Gastroesophageal sphincter (tissue), 4 donors: ENCODE measurements at places on chromosomes 2 and 18. TPM values are rescaled to one million over a fixed set of nuclear protein-coding genes. Genes with fewer than 3 reads are reported as not detected.

- ATAC-seq, result no peak
Measured at GRCh38 chr2:235314371-235314930, 179.4 kb upstream of the AGAP1 start.

GRCh38 chr18:59488899-59489298 is 129.8 kb upstream of the LMAN1 start:
- ATAC-seq, result no peak

DNA sequence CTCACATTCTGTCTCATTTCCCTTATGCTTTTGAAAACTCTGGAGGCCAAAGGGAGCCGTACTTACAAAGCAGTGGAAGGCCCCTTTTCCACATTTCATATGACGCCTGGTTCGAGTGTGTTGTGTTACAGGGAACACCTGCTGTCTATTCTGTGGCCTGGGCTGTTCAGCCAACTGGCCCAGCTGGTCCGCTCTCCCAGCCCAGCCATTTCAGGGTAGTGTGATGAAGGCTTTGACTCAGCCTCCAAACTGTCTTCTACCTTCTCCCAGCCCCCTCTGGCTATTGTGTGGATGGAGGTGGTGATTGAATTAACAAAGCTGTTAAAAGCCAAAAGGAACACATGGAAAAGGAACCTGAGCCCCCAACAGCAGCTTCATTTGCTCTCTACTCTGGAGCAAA is 233.8 kb downstream of the ICOS start:
- ATAC-seq, result no peak

- ATAC-seq, result no peak
Measured at GRCh38 chr2:66435549-66435875, 587 bp downstream of the MEIS1 start.

DNA sequence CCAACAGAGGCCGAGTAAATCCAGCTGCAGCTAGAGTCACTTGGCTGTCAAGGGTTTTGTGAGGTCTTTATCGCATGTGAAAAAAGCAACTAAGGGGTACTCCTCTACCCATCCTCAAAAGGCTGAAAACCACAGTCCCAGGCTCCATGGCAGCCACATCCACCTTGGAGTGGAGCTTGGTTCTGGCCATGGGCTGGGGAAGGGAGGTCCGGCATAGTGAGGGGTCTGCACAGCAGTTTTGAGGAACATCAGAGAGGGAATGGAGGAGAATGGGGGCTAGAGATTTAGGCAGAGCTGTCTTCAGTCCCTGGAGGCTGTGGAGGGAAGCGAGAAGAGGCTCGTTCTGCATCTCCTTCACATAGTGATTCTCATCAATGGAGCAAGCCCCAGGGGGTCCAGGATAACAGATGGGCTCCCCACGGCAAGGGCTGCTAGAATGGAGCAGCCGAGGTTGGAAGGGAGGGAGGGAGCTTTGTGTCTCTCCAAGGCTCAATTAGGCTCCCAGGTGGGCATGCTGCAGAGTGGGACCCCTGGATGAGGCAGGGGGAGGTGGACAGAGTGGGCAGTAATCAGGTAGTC is 21.0 kb downstream of the MROH2A start:
- ATAC-seq, result no peak

- ATAC-seq, result no peak
Measured at GRCh38 chr2:8414946-8415879, 266.6 kb upstream of the ID2 start.

GRCh38 chr2:176085861-176086771 is 2.4 kb upstream of the EVX2 start:
- ATAC-seq, result no peak

DNA sequence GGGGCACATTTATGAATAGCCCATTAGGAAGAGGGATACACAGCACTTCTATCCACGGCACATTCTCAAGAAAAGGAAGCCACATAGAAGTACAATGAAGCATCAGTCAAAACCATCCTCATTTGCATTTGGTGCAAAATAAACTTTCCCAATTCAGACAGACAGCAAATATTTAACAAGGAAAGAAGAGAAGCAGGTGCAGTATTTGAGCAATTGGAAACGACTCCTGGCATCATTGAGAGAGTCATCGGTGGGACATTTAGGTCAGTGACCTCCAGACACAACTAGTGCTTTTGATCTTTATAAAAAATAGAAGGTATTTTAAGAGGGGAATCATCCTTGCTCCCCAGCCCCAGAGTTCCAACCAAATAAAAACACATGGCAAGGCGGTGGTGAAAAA is 118.0 kb downstream of the MREG start:
- ATAC-seq, result no peak

- ATAC-seq, result no peak
Measured at GRCh38 chr2:172296267-172297046, 130.9 kb upstream of the ITGA6 start.

DNA sequence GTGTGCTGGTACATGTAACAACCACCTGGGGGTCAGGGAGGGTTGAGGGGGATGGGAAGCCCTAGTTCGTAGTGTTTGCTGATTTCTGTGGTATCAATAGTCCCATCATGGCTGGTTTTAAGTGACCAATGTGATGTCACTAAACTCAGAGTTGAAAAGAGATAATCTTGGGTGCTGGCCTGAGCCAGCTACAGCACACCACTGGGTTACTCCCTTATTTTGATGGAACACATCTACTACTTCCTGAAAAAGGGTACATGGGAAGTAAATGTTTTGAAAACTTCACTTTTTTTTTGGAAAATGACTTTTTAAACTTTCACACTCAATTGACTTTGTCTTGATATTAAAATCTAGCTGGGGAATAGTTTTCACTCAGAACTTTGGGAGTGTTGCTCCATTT is 87.0 kb upstream of the CXCR4 start:
- ATAC-seq, result no peak

ICOS gene
- not detected for total RNA-seq

AQP12B gene
- total RNA-seq, result not detected
